ENCODE measurements at places on chromosomes 12 and 14.

DNA sequence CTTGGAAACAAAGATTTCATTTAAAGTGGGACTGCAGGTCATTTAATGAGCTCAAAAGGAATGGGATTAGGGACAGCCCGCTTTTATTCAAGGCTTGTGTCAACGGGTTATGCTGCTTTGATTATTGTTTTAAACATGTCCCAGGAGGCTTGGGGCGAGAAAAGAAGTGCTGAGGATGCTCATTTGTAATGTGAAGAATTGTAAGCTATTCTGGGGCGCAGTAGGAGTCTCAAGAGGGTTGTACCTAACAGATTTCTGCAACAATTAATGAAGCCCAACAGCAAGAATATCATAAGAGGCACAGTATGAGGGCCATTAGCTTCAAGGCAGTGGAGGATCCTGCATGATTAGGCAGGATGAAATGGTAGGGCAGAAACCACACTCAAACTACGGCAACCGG lies 122.5 kb downstream of the KTN1 start:
- DNase-seq: no peak

DNA sequence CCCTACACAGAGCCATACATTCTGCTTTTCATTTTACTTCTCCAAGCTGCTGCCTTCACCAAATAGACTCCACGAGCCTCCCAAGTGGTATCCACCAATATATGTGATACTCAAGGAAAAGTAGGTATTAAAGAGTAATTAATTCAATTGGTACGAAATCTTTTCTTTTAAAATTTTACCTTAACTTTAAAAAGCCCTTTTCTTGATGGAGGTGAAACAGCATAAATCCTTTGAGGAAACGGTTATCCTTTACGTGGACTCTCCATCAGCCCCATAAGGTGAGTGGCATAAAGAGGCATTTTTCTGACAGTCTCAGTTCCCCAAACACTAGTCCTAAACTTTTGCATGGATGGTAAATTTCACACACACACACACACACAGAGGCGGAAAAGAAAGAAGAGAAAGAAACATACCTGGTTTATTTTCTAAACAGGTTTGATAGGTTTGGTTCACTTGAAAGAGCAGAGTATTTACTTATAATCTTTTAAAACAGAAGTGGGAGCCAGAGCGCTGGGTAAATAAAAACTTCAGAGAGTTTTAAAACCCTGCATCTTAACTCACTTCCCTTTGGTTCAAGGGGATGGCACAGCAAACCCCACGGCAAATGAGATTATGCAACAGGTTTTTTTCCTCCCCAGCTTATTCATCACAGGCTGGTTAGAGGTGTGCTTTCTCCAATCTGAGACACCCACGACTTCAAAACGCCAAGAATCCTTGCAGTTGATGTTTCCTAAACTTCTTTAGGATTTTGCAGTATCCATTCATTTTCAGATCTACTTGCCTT lies 1.9 kb downstream of the DUSP16 start:
- peak; percentile 45 for DNase-seq

GRCh38 chr14:95319312-95320077 lies at the start of gene CLMN:
Gene CLMN (minus strand): TSS chr14:95319908. CDS start chr14:95319792, 116 bp downstream.
- peak; percentile 81 for DNase-seq

DNA sequence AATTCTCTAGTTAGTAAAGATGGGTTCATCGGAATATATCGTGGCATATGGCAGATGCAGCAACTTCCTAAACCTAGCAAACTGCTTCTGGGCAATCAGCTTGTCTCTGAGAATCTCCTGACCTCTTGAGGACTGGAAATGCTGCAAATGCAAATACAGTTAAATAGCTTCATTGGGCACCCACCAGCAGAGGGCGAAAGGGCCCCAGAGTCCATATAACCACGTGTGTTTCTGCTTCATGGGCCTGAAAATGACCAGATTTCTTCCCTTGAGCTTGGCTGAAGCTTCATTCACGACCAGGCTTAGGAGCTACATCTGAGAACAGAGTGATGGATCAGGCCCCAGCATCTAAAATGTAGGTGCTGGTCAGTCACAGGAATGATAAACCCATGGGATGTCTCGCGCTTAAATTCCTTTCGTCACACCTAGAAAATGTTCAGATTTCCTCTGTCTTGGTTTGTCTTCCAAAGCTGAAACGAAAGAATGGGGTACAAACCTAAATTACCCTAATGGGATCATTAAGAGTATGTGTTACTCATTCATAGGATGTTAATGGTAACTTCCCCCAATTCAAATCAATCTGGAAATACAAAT lies 1482.5 kb upstream of the TMEM132C start:
- no peak for DNase-seq

DNA sequence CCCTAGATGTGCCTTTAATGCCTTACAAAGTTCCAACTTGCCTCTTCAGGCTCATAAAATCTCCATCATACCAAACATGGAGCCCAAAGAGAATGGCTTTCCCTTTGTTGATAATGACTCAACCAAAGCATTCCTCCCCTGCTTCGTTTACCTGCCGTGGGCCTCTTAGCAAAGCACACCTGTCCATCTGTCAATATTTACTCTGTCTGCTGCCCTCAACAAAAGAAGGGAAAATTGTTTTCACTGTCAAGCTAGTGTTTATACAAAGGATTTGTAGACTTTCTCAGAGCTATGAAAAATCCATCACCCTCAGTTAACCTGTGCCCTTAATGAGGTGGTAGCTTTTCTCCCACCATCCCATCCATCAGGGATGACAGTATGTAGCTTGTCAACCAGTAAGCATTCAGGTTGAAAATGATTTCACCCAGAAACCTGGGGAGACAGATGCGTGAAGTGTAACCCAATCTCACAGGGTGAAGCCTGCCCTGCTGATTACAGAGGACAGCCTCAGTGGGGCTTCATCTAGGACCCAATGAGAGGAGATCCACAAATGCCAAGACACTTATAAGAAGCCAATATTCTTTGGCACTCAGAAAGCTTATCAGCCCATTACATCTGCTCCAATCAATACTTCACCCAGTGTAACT lies 278.1 kb downstream of the NUAK1 start:
- DNase-seq: no peak

GRCh38 chr12:26297396-26298070 lies 102.2 kb downstream of the SSPN start:
- DNase-seq: no peak

DNA sequence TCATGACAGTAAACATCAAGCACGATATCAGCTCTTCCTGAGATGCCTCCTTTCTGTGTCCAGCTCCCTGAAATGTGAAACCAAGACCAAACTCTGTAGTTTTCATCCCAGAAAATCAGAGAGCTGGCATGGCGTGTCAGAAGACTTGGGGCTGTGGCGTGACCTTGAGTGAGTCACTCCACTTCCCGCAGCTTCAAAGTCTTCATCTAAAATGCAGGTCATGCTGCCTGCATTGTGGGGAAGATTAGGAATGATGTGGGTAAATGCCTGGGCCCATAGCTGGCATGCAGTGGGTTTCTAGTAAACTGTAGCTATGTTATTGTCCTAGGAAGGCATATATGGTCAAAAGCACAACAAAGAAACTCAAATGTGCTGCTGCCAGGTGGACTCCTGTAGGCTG lies 28.8 kb downstream of the OAS2 start:
- DNase-seq: no peak

GRCh38 chr14:104805326-104805678 lies 4.4 kb downstream of the ZBTB42 start:
- no peak for DNase-seq
